ENCODE measurements at places on chromosomes 16 and 17.

DNA sequence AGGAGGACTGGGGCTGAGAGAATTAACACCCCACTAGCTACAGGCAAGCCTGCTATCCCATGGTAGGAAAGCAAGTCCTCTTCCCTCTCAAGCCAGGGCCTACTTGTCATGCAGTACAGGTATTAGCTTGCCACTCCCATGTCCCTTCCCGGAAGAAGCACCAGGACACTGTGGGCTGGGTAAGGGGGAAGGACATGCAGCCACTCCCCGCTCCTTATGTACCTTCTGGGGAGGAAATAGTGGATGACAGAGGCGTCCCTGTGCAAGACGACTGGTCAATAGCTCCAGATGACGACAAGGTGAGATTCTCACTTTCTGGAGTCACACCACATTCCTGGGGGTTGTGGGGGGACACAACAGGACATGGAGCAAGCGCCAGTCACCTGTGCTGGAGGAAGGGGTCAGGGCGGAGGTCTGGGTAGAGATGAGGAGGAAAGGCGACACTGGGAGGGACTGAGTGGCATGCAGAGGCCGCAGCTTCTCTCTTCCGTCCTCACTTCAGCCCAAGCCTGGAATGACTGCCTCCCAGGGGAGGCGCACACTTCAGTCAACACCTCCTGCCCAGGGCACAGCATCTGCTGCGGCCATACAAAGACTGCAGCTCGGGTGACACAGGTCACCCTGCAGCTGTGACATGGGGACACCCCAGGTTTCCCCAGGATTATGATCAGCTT lies 15.1 kb upstream of the FOXJ1 start:
- DNase-seq: no peak

GRCh38 chr17:67863624-67864247 lies 38.4 kb downstream of the BPTF start:
- no peak for DNase-seq

DNA sequence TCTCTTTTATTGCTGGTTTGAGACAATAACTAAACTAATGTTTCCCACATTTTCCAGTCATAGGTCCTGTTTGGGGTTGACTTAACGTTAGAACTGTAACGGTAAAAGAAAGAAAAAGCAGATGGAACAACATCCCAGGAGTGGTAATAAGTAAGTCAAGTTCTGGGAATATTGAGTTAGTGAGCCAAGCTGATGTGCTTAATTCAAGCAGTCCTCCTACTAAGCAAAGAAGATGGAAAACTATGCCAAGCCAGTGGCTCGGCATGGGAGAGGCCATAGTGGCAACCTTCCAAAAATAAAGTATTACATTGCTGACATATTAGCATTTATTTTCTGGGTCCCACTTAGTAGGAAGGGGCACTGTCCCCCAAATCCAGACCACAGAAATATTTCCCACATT lies 161.7 kb upstream of the CDH5 start:
- no peak for DNase-seq

- peak; percentile 81 for DNase-seq
Observed at GRCh38 chr17:63419949-63420867, 25.9 kb downstream of the CYB561 start.

GRCh38 chr17:42405963-42406495 lies 17.0 kb downstream of the CAVIN1 start:
- DNase-seq: no peak

DNA sequence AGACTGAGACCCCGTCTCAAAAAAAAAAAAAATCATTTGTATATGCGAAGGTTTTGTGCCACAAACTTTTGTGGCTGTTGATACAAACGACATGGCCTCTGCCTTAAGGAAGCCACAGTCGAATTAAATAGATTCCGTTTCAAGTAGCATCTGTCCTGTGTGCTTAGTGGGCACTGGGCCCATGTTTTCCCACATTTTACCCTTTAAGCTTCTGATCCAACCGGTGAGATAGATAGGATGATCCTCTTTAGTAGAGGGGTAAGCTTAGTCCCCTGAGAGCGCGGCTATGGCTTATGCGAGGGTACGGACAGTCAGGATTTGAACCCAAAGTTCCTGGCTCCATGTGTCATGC lies 776 bp upstream of the TMEM219 start:
- DNase-seq: no peak

GRCh38 chr16:85781695-85782370 lies 17.5 kb downstream of the EMC8 start:
- no peak for DNase-seq

GRCh38 chr17:17440010-17440843 lies 36.6 kb upstream of the MED9 start:
- peak; percentile 37 for DNase-seq

DNA sequence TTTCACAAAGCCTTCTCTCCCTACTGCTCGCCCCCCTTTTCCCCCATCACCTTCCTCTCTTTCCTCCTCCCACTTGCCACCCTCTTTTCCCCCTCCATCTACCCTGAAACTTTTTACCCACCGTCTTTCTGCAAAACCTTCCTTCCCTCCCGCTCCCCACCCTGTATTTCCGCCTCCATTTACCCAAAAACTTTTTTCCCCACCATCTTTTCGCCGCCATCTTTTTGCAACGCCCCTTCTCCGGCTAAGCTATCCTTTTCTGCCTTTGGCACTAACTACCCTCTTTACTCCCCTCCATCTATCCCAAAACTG lies 205.2 kb upstream of the WSB1 start:
- DNase-seq: no peak
